ENCODE measurements at places on chromosomes 12 and 14.

DNA sequence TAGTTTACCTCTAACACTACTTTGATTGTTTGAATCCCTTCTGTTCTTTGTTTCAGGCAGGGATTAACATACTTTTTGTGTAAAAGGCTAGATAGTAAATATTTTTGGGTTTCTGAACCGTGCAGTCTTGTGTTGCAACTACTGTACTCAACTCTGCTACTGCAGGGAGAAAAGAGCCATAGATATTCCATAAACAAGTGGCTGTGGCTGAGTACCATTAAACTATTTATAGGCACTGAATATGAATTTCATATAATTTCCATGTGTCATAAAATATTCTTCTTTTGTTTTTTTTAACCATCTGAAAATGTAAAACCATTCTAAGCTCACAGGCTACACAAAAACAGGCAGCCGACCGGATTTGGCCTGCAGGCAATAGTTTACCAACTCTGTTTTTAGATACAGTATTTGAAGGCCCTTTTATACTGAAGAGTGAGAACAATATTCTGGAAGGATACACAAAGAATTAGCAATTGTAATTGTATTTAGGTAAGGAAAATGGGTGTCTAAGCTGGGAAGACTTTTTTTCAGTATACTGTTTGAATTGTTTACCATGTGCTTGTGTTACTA is 15.7 kb downstream of the NR1H4 start:
- DNase-seq: no peak

- DNase-seq: no peak
Measured at GRCh38 chr12:105443802-105444652, 113.5 kb downstream of the C12orf75 start.

DNA sequence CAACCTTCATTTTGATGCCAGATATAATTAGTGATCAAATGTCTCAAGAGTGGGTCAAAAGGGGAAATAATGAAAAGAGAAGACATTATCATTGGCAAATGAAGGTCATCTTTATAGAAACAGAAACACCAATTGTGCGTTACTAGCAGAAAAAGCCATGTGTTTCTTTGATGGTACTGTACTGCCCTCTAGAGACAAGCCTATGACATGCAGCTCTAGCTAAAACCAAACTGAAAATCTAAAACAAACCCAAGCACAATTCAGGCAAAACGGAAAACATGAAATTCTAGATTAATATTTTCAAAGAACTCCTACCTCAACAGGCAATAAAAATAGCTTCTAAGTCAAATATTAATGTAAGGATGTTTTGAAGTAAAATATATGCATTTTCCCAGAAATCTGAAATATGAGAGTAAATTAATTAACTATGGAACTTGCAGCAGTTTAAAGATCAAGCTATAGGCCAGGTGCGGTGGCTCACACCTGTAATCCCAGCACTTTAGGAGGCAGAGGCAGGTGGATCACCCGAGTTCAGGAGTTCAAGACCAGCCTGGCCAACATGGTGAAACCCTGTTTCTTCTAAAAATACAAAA is 115.4 kb downstream of the KLHL28 start:
- DNase-seq: no peak

DNA sequence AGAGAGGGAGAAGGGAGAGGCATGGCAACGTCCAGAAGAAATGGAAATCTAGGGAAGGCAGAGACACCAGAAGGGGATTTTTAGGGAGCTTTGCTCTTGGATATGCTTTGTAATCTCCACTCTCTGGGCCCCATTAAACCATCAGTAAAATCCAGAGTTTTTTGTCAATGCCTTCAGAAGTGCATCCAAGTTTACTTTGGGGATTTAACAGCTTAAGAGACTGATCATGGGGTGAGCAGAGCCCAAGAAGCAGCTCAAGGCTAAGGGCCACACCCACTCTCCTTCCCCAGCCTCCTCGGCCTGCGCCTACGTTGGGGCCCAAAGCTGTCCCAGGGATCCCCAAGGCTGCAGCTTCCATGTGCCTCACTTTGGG is 37.4 kb upstream of the WSCD2 start:
- no peak for DNase-seq

GRCh38 chr14:74712499-74713394 is at the start of the genes AREL1 and FCF1:
Gene AREL1 (minus strand): TSS chr14:74713080. CDS start chr14:74685615, 27,465 bp downstream.
Gene FCF1 (plus strand): TSS chr14:74713144. CDS start chr14:74713198, 54 bp downstream.
- peak; percentile 82 for DNase-seq

DNA sequence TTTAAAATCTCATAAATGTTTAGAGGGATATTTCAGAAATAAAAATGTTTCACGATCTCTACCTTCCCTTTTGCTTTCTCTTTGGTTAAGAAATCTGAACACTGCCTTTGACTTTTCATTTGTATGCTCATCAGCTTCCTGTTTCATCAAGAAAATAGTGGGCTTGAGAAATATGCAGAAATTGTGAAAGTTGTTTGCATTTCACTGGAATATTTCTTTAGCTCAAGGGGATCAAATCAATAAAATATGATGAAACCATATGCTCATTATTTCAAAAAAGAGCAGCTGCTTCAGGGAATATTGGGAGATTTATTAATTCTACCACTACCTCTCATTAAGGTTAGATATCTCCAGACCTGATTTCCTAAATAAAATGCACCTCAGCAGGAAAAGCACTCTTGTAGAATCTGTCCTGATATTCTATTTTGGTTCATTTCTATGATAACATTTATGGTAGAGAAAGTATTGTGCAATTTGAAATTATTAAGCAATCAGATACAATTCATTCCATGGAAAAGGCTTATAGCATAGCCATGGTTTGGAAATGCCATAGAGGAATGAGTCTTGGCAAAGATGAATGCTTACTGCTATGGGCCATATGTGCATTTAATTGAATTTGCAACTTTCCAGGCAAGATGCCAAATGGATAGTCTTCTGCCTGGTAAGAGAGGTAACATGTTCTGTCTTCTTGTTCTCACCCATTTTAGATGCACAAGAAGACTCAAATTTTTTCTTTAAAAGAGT is 212.6 kb upstream of the SLC16A7 start:
- DNase-seq: no peak

- no peak for DNase-seq
Measured at GRCh38 chr14:103499709-103500108, 22.9 kb downstream of the CKB start.

DNA sequence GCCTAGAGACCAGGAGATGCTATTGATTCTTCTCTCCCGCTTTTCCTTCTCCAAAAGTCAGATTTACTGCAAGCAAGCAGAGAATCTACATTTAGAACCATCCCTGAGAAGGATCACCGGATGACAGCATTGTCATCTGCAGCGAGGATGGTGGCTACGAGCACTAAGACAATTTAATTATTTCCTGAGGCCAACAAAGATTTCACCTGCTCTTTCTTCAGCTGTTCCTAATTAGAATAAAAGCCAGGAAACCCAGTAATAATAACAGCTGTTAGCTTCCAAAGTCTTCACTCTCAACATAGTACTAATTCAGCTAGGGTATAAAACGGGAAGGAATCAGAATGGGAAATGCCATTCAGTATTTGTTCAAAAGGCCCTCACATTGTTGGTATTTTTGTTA is 53.3 kb downstream of the TMTC1 start:
- DNase-seq: no peak

DNA sequence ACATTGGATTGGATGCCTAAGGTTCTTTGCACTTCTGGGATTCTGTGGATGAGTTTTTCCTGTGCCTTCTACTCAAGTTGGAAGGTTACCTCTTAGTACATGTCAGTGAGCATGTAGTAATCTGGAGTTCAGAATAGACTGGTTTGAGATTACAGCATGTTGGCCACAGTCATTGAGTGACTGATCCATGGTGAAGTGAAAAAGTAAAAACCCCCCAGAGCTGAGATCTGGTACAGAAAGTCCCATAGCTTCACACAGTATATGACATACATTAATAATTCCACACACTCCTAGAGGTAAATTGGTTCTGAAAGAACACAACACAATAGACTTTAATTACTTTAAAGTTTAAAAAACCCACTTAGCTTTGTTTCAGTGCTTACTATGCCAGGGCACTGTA is 11.9 kb upstream of the CCND2 start:
- DNase-seq: no peak

GRCh38 chr12:26047401-26048226 is 77.2 kb downstream of the BHLHE41 start:
- DNase-seq: no peak

DNA sequence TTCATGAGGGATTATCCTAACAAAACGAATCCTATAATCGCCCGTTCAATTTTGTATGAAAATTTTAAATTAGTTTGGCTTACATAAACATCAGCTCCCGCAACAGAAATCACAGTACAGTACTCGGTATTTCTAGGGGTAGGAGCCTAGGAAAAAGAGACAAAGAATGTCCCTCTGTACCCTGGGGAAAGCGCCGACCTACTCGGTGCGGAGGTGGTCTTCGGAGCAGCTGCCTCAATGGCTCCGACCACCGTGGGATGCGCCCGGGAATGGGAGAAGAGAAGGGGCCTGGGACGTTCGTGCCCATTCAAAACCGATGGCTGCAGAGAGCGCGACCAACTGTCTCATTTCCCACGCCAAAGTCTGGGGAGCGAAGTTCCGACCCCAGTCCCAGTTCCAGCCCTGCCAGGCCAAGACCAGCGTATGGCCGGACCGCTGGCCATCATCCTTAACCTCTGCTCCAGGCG is 618 bp downstream of the GNPNAT1 start:
- no peak for DNase-seq

GRCh38 chr14:90545966-90546751 is 149.3 kb downstream of the CALM1 start:
- DNase-seq: no peak

GRCh38 chr14:79334272-79334671 is 877.0 kb downstream of the DIO2 start:
- no peak for DNase-seq

GRCh38 chr14:34722723-34723545 is 8.5 kb upstream of the CFL2 start:
- peak; percentile 61 for DNase-seq

GRCh38 chr12:96073346-96074330 is 38.3 kb upstream of the LTA4H start:
- DNase-seq: no peak

DNA sequence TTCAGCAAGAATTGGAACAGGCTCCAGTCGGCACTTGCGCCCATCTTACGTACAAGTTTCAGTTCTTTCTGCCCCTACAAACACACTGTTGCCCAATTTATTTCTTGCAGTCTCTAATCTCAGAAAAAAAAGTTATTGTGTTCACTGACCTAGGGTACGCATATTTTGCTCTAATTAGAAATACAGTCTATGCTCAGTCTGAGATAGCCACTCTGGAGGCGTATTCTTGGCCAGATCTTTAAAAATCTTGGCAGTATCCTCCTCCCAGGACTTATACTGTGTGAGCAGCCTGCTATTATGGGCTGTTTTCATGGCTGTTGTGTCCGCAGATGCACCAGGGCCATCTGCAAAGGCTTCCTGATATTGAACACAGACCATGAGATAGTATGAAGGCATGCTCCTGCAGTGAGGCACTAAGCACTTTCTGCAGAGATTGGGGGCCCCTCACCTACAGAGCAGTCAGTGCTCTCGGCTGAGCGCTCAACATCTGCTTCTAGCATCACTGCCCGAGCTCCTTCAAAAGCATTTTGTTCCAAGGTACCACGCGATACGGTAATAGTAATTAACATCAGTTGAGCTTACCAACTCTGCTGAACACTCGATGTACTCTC is 57.9 kb downstream of the PPM1H start:
- DNase-seq: no peak

GRCh38 chr14:100841066-100841760 is 15.3 kb downstream of the MEG3 start:
- no peak for DNase-seq

GRCh38 chr14:35410858-35411257 is 6.3 kb upstream of the NFKBIA start:
- no peak for DNase-seq

- no peak for DNase-seq
Measured at GRCh38 chr12:93184672-93185368, 192.9 kb upstream of the NUDT4 start.

- no peak for DNase-seq
Measured at GRCh38 chr12:7269273-7269672, 34.6 kb upstream of the ACSM4 start.

GRCh38 chr14:45270031-45270430 is 17.0 kb upstream of the MIS18BP1 start:
- DNase-seq: no peak

- DNase-seq: no peak
Measured at GRCh38 chr12:76947304-76947703, 68.5 kb upstream of the CSRP2 start.

GRCh38 chr14:22276913-22277816 is 311.9 kb downstream of the DAD1 start:
- DNase-seq: no peak

- DNase-seq: no peak
Measured at GRCh38 chr12:98343002-98343567, 172.3 kb upstream of the TMPO start.

DNA sequence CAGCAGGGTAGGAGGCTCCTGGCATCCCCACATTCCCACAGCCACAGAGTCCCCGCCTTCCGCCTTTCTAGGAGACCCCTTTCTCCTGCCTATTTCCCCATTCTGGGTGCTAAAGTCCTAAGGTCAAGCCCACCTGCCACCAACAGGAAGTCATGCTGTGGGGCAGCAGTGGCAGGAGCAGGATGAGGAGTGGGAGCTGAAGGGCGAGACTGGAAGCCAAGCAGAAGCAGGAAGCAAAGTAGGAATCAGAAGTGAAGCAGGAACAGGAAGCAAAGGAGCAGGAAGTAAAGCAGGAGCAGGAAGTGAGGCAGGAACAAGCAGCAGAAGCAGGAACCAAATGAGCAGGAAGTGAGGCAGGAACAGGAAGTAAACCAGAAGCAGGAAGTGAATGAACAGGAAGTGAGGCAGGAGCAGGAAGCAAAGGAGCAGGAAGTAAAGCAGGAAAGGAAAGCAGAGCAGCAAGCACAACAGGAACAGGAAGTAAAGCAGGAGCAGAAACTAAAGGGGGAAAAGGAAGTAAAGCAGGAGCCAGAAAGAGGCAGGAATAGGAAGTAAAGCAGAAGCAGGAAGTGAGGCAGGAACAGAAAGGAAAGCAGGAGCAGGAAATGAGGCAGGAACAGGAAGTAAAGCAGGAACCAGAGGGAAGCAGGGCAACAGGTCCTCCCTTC is 38.3 kb upstream of the RIMBP2 start:
- no peak for DNase-seq

DNA sequence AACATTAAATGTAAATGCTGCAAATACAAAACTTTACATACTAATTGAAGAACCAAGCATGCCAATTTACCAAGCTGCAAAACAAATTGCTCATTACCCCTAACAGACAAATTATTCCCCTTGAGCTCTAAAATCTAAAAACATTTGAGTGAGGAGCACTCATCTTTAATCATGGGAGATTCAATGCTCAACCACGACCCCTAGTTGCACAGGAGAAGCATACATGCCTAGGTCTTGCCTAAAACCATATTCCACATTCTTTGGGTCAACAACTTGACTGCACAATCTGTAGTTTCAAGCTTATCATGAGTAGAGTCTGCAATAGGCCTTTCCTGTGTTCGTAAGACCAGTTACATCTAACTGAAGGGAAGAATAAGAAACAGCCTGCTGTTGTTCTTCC is 69.7 kb downstream of the MGAT4C start:
- no peak for DNase-seq

GRCh38 chr12:124480469-124481256 is 86.7 kb downstream of the NCOR2 start:
- DNase-seq: peak; percentile 10

Data from CD4-positive, alpha-beta T cell treated with Interferon alpha-2 for 1 hour (primary cell).